ENCODE measurements at places on chromosomes 7 and 10.

DNA sequence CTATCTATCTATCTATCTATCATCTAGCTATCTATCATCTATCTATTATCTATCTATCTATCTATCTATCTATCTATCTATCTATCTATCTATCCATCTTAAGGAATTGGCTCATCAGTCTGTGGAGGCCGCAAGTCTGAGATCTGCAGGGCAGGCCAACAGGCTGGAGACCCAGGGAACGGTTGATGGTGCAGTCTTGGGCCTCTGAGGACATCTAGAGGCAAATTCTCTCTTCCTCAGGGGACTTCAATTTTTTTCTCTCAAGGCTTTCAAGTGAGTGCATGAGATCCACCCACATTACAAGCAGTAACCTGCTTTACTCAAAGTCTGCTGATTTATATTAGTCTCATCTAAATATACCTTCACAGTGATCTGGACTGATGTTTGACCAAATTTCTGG lies 197.0 kb downstream of the GLRX3 start:
- no peak for DNase-seq

GRCh38 chr10:3014968-3015367 lies 52.4 kb upstream of the PFKP start:
- DNase-seq: peak; percentile 3

DNA sequence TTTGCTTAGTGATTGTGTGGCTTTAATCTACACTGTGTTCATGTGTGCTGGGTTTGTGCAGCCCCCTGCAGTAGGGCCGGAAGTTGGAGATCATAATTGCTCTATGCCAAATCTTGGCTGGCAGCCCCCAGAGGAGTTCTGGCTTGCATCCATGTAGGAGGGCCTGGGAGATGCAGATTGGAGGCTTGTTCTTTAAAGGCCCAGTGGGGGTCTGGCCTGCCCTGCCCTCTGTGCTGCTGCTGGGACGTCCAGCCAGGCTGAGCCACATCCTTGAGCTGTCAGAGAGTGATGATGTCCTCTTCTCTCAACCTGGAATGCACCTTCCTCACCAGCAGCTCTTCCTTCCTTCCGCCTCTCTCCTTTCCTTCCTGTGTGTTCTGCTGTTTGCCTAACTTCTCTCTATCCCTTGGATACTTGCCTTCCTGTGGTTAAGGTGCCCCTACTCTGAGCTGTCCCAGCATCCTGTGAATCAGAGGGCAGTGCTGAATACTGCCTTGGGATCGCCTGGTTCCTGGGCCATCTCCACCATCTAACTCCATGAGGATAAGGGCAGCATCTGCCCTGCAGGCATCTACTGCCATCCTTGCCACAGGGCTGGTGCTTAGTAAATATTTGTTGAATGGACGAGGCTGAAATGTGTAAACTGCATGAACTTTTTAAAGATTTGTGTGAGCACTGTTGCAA lies 30.2 kb downstream of the DOCK1 start:
- peak; percentile 17 for DNase-seq

GRCh38 chr10:94361171-94361794 lies 1.5 kb downstream of the NOC3L start:
- peak; percentile 36 for DNase-seq

DNA sequence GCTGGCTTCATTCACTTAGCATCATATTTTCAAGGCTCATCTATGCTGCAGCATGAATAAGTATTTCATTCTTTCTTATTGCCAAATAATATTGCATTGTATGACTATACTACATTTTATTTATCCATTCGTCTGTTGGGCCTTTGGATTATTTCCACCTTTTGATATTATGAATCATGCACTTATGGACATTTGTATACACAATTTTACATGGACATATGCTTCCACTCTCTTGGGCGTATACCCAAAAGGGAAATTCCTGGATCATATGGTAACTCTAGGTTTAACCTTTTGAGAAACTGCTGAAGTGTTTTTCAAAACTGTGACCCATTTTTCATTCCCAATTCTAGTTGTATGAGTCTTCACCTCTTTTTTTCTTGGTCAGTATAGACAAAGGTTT lies 80.3 kb upstream of the GNAI1 start:
- DNase-seq: peak; percentile 44

DNA sequence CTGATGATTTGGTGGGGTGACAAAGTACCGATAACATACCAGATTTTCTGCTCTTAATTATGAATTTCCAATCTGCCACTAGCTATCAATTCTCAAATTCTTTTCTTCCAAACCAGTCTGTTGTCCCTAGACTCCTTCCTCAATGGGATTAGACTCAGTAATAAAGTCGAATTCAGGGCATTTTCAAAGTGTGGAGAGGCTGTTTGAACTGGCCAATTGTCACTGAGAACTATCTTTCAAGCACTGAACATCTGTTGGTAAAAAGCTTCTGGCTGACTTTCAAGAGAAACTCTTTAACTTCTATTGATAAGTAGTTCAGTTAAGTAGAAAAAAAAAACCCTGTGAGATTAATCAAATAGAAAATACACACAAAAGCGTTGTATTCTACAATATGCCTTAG lies 108.9 kb downstream of the SAMD9 start:
- no peak for DNase-seq
